RWPE2 (cell line): ENCODE measurements at places on chromosomes 7 and 10.

GRCh38 chr10:116692225-116692624 is 50.1 kb downstream of the HSPA12A start:
- DNase-seq: no peak

DNA sequence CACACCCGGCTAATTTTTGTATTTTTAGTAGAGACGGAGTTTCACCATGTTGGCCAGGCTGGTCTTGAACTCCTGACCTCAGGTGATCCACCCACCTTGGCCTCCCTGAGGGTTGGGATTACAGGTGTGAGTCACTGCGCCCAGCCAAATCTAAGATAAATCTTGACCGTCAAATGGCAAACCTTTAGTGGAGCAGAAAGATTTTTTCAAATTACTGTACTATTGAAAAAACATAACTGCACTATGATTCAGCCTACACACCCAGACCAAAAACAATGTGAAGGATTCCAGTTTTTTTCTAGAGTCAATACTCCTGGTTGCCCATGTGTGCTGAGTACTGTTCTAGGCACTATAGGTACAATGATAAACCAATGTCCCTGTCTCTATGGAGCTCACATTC is 33.9 kb upstream of the SVIL start:
- peak; percentile 76 for DNase-seq

DNA sequence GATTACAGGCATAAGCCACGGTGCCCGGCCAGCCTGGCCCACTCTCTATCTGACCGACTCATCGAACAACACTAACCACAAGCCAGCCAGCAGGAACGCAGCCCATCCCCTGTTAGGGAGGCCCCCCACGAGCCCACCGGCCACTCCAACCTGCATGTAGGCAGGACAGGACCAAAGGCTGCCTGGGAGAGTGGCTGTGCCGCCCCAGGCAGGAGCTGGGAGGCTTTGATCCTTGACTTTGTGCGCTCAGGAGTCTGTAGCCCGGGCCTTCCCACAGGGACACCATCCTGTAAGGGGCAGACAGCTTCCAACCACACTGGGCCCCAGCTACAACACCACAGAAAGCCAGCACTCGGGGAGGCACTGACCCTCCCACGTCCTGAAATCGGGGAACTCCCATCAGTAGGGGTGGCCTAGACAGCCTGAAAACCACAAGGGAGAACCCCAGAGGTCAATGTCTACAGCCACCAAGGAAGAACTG is 29.4 kb downstream of the GRID1 start:
- DNase-seq: peak; percentile 41

- DNase-seq: no peak
Observed at GRCh38 chr10:7075110-7075509, 335.7 kb downstream of the SFMBT2 start.

GRCh38 chr10:33501161-33501560 is 166.7 kb upstream of the NRP1 start:
- no peak for DNase-seq

- no peak for DNase-seq
Observed at GRCh38 chr10:48574322-48574796, 30.5 kb downstream of the ARHGAP22 start.

- DNase-seq: peak; percentile 51
Observed at GRCh38 chr7:42972699-42973500, 40.7 kb downstream of the MRPL32 start.

GRCh38 chr7:7309203-7309602 is 126.9 kb downstream of the C1GALT1 start:
- no peak for DNase-seq

- peak; percentile 74 for DNase-seq
Observed at GRCh38 chr7:5629941-5630340, 151.5 kb downstream of the RNF216 start.
